ENCODE measurements at places on chromosomes 5 and 9.

GRCh38 chr5:175840050-175840841 lies 31.1 kb upstream of the CPLX2 start:
- DNase-seq: no peak

GRCh38 chr5:125609011-125609410 lies 814.2 kb upstream of the GRAMD2B start:
- DNase-seq: no peak

GRCh38 chr9:25310961-25311360 lies 367.3 kb downstream of the TUSC1 start:
- DNase-seq: no peak

- no peak for DNase-seq
Observed at GRCh38 chr5:66710557-66711088, 114.4 kb downstream of the MAST4 start.
